Thymus (tissue), 14 donors: ENCODE measurements at places on chromosomes 11 and 22. TPM values are rescaled to one million over a fixed set of nuclear protein-coding genes. Genes with fewer than 3 reads are reported as not detected.

Gene KDM4E
- polyA plus RNA-seq = not detected

Gene FXYD6
- polyA plus RNA-seq = 24.1 TPM

Gene SMIM38
- 0.09 TPM for polyA plus RNA-seq

GRCh38 chr11:76768088-76768908 is 14.9 kb upstream of the TSKU start:
- H3K36me3 ChIP-seq = no peaks in the 10 kb centered on the region
- H3K4me3 ChIP-seq = no peak overlapping the region
- peaks cover 4% of the 10 kb centered on the region for H3K4me1 ChIP-seq

- no peaks in the 10 kb centered on the region for H3K36me3 ChIP-seq
- H3K27ac ChIP-seq = no peak overlapping the region
- H3K4me1 ChIP-seq = no peaks in the 10 kb centered on the region
- DNase-seq = no peak
Observed at GRCh38 chr22:22773979-22774604, 113.5 kb upstream of the IGLL5 start.

DNA sequence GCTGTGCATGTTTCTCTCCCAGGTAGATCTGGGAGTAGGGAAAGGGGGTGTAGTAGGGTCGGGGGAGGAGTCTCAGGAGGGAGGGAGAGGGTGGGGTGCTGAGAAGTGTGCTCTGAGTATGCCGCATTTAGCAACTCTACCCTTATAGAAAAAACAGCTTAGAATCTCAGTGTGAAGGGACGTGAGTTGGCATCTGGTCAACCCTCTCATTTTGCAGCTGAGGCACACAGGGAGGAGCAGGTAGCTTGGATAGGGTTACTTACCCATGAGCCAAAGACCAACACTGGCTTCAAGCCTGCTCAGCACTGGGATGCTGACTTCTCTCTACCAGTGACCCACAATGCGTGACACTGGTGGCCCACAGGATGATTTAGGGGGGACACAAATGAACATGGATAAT is 95.9 kb downstream of the FBXO7 start:
- H3K27ac ChIP-seq = no peak overlapping the region
- no peaks in the 10 kb centered on the region for H3K27me3 ChIP-seq
- H3K4me3 ChIP-seq = no peak overlapping the region
